ENCODE measurements at places on chromosomes 6 and 20. TPM values are rescaled to one million over a fixed set of nuclear protein-coding genes. Genes with fewer than 3 reads are reported as not detected.
A peak's percentile ranks its signal among the peaks of the same experiment; 100 is the strongest.

DNA sequence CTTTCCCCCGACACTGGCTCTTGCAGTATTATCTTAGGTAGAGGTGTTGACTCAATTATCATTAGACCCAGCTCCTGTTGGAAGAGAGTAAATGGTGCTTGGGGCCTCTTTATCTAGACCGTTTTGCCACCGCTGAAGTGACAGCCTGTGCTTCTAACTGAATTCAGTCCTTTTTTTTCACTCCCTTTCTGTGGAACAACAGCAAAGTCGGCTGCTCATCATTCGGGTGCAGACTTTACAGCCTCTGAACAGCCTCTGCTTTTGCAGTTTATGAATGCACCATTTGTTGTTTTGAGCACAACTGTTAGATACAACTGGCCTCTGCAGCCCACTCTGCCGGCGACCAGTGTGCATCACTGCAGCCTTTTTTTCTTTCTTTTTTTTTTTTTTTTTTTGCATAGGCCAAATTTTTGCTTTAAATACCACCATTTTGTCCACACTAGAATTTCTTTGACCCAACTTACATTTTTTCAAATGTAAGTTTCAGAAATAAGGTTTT lies 35.8 kb downstream of the RREB1 start:
- no peaks in the 10 kb centered on the region for H3K36me3 ChIP-seq
- H3K4me3 ChIP-seq = peak overlapping the region; percentile 39
- peaks cover 89% of the 10 kb centered on the region for H3K4me1 ChIP-seq
- no peaks in the 10 kb centered on the region for H3K27me3 ChIP-seq

GRCh38 chr6:142510211-142510610 lies 208.4 kb downstream of the ADGRG6 start:
- H3K27ac ChIP-seq = no peak overlapping the region
- no peak overlapping the region for H3K4me3 ChIP-seq
- peaks cover 11% of the 10 kb centered on the region for H3K27me3 ChIP-seq
- DNase-seq = no peak
- peaks cover under 1% of the 10 kb centered on the region for H3K36me3 ChIP-seq

- DNase-seq = no peak
- no peaks in the 10 kb centered on the region for H3K4me1 ChIP-seq
- H3K36me3 ChIP-seq = no peaks in the 10 kb centered on the region
- peaks cover 44% of the 10 kb centered on the region for H3K27me3 ChIP-seq
- H3K27ac ChIP-seq = no peak overlapping the region
Observed at GRCh38 chr20:5442101-5442500, 125.3 kb upstream of the PROKR2 start.

DNA sequence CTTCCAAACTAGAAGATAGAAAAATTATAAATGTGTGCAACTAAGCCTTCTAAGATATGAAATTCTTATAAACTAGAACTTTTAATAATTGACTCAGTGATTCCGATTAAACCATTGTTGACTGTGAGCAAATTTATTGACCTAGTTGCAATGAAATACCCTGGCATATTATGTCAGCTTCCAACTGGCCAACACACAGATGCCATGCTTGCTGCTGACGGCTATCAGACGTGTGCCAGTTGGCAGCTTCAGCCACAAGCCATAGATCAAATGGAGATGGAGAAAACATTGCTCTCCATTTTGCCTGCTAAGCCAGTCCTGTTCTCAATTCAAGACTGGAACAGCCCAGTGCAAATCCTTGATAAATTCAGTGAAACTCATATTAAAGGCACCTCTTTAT lies 101.7 kb upstream of the HDGFL1 start:
- no peak for DNase-seq
- H3K27me3 ChIP-seq = no peaks in the 10 kb centered on the region
- H3K36me3 ChIP-seq = no peaks in the 10 kb centered on the region
- no peaks in the 10 kb centered on the region for H3K4me1 ChIP-seq
- no peak overlapping the region for H3K27ac ChIP-seq

DNA sequence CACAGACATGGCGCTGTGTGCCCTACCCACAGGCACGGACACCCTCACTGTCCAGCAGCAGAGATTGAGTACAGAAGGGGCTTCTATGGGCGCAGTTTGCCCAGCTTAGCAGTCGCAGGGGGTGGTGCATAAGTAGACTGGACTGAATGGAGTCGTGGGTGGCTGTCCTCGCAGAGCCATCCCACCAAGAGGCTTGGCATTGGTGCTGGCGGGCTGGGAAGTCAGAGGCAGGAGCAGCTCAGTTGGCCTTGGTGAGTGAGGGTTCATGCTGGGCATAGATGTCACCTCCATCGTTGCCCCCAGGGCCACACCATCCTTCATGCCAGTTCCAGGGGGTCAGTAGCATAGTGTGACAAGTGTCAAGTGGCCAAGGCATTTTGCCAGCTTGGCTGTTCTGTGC lies 25.2 kb downstream of the SUMO4 start:
- no peaks in the 10 kb centered on the region for H3K36me3 ChIP-seq
- H3K4me1 ChIP-seq = peaks cover 14% of the 10 kb centered on the region
- no peak overlapping the region for H3K4me3 ChIP-seq
- no peak overlapping the region for H3K27ac ChIP-seq
- no peak for DNase-seq

DNA sequence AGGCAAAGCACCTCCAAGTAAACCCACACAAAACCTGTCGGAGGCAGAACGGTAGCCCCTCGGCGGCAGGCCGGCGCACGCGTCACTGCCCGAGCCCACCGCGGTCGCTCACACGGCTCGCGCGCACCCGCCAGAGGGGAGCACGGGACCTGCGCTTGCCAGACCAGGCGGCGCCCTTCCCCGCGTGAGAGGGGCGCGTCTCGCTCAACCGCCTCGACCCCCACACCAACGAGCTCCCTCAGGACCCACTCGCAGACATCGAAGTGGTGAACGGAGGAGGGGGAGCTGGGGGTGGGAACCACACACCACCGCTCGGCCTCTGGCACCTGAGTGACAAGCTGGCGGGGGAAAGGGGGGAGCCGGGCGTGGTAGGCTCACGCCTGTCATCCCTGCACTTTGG lies 1513.4 kb upstream of the DEFB115 start:
- no peak overlapping the region for H3K27ac ChIP-seq
- H3K4me1 ChIP-seq = no peaks in the 10 kb centered on the region
- H3K4me3 ChIP-seq = no peak overlapping the region
- no peaks in the 10 kb centered on the region for H3K27me3 ChIP-seq
- DNase-seq = no peak
- peaks cover 4% of the 10 kb centered on the region for H3K36me3 ChIP-seq

GRCh38 chr6:149852180-149852579 lies 12.0 kb downstream of the LRP11 start:
- H3K36me3 ChIP-seq = no peaks in the 10 kb centered on the region
- peaks cover 18% of the 10 kb centered on the region for H3K27me3 ChIP-seq
- no peak overlapping the region for H3K27ac ChIP-seq

DNA sequence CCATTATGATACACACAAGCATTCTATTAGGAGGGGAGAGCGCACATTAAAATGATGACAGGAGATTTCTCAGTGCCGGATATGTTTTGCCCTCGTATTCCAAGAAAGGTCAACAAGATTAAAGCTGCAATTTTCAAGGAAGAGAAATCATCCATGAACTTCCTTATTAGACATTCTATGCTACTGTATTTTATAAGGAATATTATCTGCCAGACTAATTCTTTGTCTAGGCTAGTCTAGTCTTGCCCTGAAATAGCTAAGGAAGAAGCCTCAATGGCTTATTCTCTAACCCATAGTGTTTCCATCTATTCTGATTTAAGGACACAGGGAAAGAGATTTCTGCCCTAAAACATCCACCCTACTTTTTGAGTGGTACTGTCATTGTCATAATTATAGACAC lies 315.4 kb downstream of the ADGRG6 start:
- no peak overlapping the region for H3K27ac ChIP-seq
- no peaks in the 10 kb centered on the region for H3K4me1 ChIP-seq
- H3K4me3 ChIP-seq = no peak overlapping the region

DNA sequence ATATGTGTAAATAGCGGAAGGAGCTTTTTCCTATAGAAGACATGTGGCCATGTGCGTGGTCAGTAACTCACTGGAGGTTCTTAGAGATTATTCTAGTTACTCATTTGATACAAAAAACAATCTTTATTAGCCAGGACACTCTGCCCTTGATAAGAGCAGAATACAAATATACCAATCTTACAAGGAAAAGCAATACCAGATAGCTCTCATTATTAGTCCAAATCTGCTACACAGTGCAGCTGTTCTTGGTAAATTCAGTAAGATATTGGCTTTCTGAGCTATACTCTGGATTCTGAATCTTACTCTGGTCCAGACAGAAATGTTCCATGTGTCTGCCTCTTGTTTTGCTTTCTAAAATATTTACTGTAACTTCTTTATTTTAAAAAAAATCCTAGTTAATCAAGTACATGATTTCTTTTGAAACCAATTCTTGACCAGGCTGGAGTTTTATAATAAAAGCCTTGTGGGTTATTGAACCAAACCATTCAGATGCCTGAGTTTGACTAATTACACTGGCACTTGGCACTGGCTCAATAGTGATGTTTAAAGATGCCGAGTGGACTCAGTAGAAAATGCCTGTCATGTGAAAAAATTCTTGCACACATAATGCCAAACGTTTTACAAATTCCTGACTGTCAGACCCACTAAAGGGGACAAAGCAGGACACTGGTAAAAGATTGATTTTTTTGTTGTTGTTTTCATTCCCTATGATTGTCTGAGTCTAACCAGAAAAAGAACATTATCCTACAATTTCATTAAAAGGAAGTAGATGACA lies 242.8 kb upstream of the TCF21 start:
- H3K4me3 ChIP-seq = no peak overlapping the region
- no peak overlapping the region for H3K27ac ChIP-seq
- no peaks in the 10 kb centered on the region for H3K4me1 ChIP-seq
- no peaks in the 10 kb centered on the region for H3K36me3 ChIP-seq

DNA sequence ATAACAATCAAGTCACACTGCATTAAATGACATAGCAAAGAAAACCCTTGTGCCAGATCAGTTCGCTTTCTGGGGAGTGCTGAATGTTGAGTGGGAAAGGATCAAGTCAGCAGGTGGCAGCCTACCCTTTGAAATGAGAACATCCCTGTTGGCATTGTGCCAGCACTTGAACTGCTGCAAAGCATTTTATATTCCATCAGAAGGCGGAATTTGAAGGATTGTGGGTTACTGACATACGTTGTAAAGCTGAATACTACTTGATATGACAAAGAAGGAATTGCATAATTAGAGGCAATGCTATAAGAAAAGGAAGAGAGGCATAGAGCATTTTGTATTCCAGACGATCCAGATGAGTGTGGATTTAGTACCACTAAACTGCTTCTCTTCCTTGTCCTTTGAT lies 26.5 kb downstream of the BCKDHB start:
- H3K36me3 ChIP-seq = no peaks in the 10 kb centered on the region
- H3K27ac ChIP-seq = no peak overlapping the region
- no peak overlapping the region for H3K4me3 ChIP-seq
- H3K27me3 ChIP-seq = no peaks in the 10 kb centered on the region
- peak; percentile 14 for DNase-seq
- no peaks in the 10 kb centered on the region for H3K4me1 ChIP-seq

DNA sequence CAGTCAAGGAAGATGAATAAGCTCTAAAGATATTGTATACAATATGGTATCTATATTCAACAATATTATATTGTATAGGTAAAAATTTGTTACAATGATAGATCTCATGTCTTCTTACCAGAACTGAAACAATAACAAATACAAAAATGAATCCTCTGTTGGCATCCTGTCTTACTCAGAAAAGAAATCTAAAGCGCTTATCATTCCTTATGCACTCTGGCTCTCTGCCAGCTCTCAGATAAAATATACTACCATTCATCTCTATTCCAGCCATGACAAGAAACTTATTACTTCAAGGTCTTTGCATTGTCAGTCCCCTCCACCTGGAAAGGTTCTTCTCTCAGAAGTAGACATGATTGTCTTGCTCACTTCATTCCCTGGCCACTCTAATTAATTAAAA lies 138.6 kb downstream of the THEMIS start:
- DNase-seq = peak; percentile 32
- H3K4me1 ChIP-seq = peaks cover 57% of the 10 kb centered on the region
- no peaks in the 10 kb centered on the region for H3K36me3 ChIP-seq
- H3K27ac ChIP-seq = peak overlapping the region; percentile 59
- no peak overlapping the region for H3K4me3 ChIP-seq

GRCh38 chr6:44932651-44933091 lies 395.5 kb upstream of the RUNX2 start:
- peak; percentile 33 for DNase-seq
- H3K4me3 ChIP-seq = peak overlapping the region; percentile 81
- no peaks in the 10 kb centered on the region for H3K27me3 ChIP-seq
- H3K36me3 ChIP-seq = peaks cover 2% of the 10 kb centered on the region

DNA sequence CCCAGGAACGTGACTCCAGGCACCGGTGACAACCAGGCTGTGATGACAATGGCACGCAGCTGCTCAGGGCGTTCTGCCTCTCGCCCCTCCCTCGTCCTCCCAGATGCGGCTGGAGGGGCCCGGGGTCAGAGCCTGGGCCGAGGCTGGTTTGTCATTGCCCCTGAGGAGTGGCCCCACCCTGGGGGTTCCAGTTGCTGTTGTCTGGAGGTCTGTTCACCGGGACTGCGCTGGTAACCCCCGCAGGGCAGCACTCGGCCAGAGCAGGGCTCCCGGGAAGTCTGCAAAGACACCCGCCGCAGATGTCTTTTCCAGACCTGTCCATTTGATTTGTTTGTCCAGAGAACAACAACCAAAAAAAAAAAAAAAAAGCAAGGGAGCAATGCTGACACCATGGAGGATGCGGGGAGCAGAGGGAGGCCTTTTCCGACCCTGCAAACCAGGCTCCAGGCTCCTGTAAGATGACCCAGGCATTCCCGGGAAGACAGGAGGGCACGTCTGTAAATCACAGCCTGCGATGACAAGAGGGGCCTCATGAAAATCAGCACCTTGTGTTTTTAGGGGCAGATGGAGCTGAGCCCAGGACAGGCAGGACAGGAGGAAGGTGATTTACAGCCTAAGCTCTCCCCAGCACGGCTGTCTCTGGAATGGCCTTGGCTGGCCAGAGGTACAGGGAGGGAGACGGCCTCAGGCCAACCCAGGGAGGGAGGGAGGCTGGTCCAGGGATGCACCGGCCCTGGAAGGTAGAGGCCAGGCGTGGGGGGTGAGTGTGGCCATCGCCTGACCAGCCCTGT lies 189.3 kb downstream of the ERMARD start:
- H3K27ac ChIP-seq = no peak overlapping the region
- no peaks in the 10 kb centered on the region for H3K4me1 ChIP-seq
- no peak overlapping the region for H3K4me3 ChIP-seq
- H3K27me3 ChIP-seq = peaks cover 37% of the 10 kb centered on the region
- peaks cover 9% of the 10 kb centered on the region for H3K36me3 ChIP-seq
- no peak for DNase-seq

DNA sequence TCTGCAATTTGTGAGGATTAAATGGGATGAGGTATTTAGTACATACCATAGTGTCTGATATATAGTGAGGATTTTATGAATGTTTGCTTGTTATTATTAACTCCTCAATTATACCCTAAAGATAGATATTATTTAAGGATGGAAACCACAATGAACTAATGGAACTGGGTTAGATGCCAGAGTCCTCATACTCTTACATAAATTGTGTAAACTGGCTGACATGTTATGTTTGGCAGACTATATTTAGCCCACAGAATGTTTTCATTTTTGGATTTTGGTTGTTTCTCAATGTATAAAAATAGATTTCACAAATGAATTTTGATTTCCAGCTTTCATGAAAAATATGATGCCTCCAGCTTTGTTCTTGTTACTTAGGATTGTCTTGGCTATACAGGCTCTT lies 37.6 kb downstream of the HTR1B start:
- no peak for DNase-seq
- no peaks in the 10 kb centered on the region for H3K27me3 ChIP-seq
- H3K4me1 ChIP-seq = no peaks in the 10 kb centered on the region
- no peak overlapping the region for H3K4me3 ChIP-seq
- no peaks in the 10 kb centered on the region for H3K36me3 ChIP-seq

The PLN gene
- total RNA-seq = not detected

The HNF4A gene
- total RNA-seq = not detected

The KCNQ5 gene
- 6.1 TPM for total RNA-seq

The OXT gene
- total RNA-seq = 1.8 TPM

The LKAAEAR1 gene
- 0.29 TPM for total RNA-seq

The PKIB gene
- total RNA-seq = 2.0 TPM

The CHRNA4 gene
- total RNA-seq = not detected

The HLA-DQA2 gene
- total RNA-seq = 1.2 TPM

Data from activated T-cell treated with anti-CD3 and anti-CD28 coated beads, Interleukin-2, amount 50 U/mL, for 72 hours (primary cell).